Choroid plexus epithelial cell (primary cell): ENCODE measurements at places on chromosomes 5 and 9.
A peak's percentile ranks its signal among the peaks of the same experiment; 100 is the strongest.

DNA sequence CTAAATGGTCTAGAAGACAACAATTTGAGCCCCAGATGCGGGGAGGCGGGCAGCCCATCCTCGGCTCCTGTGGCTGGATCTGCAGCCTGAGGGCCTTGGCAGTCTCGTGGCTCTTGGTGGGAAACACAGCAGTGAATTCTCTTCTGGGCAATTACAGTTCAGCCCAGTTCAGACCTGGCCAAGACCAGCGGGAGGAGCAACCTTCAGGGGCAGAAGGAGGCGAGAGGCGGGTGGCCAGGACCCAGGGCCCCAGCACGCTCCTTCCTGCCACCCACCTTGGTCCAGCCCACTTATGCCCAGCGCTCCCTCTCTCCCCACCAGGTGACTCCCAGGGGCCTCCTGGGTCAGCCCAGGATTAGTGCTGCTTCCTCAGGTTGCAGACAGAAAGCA, 7.8 kb downstream of the MYMK start:
- no peak for DNase-seq

DNA sequence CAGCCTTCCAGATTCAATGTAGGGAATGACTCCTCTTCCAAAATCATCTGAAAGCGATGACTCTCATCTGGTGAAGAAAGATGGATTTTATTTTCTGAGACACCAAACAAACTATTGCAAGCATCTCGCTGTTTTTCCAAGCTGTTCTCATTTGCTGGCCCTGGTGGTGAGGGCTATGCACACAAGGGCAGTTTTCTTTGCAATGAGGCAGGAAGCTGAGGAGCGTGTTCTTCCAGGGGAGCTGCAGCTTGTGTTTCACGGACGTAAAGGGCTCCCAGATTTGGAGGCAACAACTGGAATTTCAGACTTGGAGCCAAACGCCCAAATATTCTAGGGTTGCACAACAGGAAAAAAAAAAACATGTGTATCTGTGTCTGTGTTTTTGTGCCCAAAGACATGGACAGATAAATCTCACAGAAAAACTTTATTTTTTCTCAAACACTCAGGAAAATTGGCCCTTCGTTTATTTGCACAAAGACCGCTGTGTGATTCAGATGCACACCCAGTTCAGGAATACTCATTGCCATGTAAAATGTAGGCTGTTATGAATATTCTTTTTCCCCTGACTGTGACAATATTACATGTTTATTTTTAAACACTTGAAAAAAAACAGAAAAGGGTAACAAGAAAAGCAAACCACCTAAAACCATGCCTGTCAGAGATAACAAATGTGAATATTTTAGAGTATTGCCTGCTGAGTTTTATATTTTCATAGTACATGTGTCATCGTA, 151.3 kb downstream of the GAS1 start:
- DNase-seq = peak; percentile 90

DNA sequence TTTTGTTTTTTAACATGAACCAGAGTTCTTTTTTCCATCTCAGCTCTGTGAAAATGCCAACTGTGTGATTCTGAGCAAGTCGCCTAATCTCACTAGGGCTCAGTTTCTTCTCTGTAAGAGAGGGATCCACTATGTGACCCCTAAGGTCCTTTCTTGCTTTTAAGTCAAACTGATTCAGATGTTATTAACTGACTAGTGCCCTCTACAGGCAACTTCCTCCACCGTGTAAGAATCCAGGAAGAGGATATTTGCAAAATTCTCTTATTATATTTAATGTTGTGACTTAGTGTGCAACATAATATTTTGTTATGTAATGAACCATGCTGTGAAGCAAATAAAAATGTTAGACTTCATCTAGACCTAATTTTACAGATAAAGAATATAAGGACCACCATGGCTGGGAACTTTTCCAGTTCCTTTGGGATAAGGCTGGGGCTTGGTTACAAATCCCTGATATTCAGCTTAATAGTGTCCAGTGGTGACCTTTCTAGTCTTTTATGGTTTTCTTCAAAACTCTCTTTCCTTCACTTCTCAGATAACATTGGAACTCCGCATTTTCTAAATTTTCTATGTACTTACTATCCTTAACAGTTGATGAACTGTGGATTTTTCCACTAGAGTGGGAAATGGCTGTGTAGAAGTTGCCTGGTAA, 244.7 kb downstream of the PIK3R1 start:
- DNase-seq = peak; percentile 88

GRCh38 chr9:34409154-34409553, 32.5 kb upstream of the MYORG start:
- DNase-seq = no peak

- peak; percentile 22 for DNase-seq
Observed at GRCh38 chr9:134318941-134319305, 7.3 kb upstream of the RXRA start.

GRCh38 chr9:5089737-5090136, 95.7 kb downstream of the INSL6 start:
- no peak for DNase-seq

DNA sequence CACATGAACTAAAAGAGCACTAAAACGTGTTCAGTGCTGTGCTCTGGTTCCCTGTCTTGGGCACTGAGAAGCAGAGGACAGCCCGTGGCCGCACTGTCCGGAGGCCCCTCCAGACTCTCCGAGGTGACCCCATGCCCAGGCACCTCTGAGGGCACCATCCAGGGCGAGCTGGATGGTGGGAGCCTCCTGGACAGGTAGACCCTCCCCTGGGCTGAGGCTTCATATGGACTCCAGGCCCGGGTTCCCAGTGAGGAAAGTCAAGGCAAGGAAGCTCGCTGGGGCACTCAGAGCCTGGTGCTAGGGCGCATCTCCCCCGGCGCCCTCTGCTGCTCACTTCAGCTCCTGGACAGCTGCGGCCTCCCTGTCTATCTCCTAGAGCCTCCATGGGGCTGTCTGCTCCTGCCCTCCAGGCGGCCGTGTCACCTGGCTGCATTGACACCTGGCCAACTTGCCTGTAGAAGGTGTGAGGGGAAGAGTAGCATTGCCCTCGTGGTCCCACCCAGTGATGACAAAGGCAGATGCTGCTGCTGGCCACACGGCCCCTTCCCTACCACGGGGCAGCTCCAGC, 178.2 kb upstream of the IRX1 start:
- no peak for DNase-seq

DNA sequence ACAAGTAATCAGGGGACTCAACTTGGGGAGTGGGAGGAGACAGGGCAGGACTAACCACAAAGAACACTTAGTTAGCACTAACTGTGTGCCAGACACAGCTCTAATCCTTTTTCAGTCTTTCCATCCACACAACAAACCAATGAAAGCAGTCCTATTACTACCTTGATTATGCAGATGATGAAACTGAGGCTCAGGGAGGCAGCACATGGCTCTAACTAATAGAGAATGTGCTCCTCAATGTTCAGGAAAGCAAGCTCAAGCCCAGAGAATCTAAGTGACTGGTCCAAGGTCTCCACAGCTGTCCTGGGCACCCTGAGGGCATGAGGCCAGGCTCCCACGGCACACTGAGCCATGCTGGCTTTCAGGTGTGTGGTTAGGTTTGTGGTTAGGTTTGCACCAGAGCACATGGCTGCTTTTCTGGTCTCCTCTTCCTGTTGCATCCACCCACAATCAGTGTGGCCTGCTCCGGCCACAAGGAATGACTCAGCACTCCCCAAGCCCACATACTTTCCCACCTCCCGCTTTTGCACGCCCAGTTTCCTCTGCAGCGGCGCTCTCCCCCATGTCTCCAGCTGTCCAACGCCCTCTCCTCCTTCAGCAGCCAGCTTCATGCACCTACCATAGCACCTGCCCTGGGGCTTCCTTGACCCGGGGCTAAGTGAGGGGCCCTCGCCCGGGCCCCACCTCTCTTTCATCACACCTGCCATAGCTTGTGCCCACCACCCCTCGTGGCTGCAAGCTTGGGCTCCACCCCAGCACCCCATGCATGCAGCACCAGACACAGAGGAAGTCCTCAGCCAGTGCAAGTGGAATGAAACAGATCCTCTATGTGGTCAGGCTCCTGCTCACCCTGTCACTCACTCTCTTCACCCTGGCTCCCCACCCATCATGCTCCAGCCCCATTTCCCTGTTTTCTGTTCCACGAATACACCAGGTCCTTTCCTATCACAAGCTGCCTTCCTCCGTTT, 133.1 kb downstream of the GABBR2 start:
- DNase-seq = peak; percentile 72

GRCh38 chr5:370311-370958, 48.9 kb downstream of the AHRR start:
- no peak for DNase-seq
